ENCODE measurements at places on chromosomes 12 and 14.

- DNase-seq: no peak
Observed at GRCh38 chr12:79250960-79251755, 386.6 kb downstream of the SYT1 start.

GRCh38 chr12:46135750-46136149 lies 133.1 kb downstream of the SLC38A1 start:
- no peak for DNase-seq

DNA sequence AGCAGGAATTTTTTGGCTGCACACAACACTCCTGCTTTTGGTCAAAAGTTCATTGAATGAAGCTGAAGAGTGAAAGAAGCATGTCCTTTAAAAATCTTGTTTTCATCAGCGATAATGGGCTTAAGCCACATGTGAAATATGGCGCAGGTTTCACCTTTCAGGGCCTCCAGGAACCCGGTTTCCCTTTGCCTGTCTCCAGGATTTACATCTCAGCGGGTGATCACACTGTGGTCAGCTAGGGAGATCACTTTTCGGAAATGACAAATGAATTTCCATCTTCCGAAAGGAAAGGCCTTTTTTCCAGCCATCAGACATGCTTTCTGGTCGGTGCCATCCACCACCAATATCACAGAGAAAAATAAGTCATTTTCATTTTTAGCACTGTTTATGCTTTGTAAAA lies 727.1 kb upstream of the TBX3 start:
- DNase-seq: no peak

DNA sequence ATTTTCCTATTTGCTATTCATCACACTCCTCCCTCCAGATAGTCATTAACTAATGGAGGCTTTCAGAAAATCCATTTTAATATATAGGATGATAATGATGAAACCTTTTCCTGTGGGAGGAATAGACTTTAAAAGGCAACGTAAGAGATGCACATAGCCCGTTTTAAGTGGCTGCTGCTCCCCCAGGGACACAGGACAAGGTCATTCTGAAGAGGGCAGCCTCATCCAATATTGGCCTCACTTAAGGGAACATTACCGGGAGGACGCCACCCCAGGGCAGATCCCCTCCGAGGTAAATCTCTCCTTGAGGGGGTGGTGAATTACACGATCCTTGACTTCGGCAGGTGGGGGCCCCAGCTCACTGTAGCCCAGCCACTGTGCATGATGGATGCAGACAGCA lies 131.9 kb downstream of the PIWIL1 start:
- DNase-seq: no peak

GRCh38 chr14:67240978-67241410 lies 241 bp upstream of the PALS1 start:
- peak; percentile 98 for DNase-seq

GRCh38 chr14:36585100-36585499 lies 2.7 kb upstream of the NKX2-8 start:
- DNase-seq: no peak

DNA sequence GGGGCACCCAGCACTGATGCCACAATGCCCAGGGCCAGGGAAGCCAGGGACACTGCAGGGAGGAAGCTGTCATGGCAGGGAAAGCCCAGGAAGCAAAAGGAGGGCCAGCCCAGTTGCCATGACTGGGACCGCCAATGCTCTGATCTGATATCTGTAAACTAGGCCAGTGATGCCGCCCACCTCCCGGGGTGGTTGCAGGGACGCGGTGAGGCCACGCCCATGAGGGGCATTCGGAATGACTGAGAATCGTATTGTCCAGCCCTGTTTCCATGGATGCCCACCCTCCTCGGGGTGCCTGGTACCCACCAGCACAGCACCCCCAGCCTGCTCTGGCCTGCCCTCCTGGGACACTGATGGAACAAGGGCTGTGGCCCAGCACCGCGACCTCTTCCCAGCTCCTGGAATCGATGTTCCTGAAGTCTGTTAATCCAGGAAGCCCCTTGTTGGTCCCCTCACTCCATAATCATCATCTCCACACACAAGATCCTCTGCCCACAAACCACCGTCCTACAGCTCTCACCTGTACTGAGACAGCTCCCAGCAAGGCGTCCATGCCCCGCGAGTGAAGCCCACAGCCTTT lies 48.7 kb downstream of the CHGA start:
- no peak for DNase-seq

GRCh38 chr12:561391-561705 lies 101.6 kb downstream of the B4GALNT3 start:
- no peak for DNase-seq

DNA sequence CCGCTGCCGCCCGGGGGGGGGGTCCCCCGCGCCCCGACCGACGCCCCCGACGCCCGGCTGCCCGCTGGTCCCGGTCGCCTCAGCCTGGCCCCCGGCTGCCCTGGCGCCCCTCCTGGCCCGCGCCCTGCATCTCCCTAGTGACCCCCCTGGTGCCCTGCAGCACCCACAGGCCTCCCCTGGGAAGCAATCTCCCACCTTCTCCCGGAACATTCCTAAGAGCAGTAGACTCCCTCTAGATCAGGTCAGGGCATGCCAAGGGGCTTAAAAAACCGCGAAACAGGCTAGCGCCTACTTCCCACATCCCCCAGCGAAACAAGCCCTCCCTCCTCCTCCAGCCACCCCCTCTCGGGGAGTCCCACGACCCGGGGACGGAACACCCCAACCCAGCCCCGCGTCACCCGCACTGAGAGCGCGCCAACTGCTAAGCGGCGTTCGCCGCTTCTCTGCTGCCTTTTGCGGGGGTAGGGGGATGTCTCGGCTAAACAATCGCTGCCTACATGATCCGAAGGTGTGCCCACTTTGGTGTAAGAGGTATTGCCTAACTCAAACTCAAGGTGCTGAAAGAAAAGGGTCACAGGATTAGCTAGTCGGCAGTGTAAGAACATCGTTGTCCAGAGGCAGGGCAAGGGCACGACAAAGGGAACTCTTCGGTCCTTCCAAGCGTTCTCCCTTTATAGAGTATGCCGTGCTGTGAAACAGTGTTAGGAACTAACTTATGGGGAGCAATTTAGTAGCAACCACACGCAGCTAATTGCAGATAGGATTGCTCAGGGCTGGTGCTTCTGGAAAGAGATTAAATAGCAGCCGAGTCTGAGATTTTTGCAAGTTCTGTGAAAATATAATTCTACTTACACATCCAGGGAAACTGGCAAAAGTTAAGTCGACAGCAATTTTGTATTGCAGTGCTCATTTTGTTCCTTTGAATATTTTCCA lies 619 bp upstream of the NTN4 start:
- peak; percentile 24 for DNase-seq

DNA sequence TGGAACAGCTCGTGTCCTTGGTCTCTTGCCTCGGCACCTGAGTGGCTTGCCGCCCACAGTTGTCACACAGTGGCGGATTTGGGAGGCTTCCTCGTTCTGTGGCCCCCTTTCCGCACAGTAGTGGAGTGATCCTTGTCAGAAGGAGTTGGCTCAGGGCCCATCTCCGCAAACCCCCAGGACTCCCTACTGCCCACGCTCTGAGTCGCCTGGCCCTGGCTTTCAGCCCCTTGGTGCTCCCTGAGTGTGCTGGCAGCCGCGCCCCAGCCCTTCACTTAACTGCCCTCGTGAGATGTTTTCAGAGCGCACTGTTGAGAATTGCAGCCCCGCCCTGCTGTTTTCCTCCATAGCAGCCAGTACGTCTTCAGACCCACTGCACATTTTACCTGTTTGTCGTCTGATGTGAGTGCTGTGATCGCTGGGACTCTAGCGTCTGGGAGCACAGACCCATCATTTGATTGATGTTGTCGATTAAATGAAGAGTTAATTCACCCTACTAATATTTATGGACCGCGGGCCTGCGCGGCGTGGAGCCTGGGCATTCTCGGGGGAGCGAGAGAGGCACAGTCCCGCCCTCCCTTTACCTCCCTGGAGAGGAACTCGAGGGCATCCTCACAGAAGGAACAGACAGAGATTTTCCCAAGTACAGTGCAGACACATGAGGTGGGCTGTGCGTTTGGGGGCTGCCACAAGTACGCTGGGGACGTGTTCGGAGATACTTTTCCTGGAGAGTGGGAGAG lies 91.8 kb downstream of the DDX51 start:
- no peak for DNase-seq

DNA sequence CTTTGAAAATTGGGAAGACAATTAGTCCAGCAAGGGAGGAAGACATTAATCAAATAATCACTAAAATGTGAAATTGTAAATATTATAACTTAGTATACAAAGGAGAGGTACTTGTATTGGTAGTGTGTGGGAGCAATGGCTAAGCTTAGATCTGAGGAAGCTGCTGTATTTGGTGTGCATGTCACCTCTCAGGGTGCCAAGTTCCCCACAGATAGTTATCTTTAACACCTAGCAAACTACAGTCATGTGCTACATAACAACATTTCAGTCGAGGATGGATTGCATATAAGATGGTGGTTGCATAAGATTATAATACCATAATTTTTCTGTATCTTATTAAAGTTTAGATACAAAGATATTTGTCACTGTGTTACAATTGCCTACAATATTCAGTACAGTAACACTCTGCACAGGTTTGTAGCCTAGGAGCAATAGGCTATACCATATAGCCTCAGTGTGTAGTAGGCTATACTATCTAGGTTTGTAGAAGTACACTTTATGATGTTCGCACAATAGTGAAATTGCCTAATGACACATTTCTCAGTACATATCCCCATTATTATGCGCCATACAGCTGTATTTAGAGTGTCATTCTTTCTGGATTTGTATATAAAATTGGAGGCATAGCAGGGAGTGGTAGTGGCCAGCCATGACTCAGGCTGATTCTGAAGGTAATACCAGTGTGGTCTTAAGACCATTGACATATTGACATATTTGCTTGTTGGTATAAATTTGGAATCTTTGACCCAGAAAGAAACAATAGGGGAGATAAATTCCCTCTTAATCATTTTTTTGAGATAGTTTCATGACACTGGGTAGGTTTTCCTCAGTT lies 55.8 kb downstream of the RAD51B start:
- DNase-seq: no peak

- no peak for DNase-seq
Observed at GRCh38 chr12:47887529-47887928, 17.3 kb downstream of the VDR start.

- DNase-seq: peak; percentile 78
Observed at GRCh38 chr14:61653507-61653906, 41.8 kb upstream of the HIF1A start.

- no peak for DNase-seq
Observed at GRCh38 chr12:128318341-128318740, 51.4 kb downstream of the TMEM132C start.

GRCh38 chr14:57930241-57930975 lies 64.5 kb upstream of the SLC35F4 start:
- no peak for DNase-seq

GRCh38 chr12:32533971-32534590 lies 134.7 kb downstream of the FGD4 start:
- DNase-seq: peak; percentile 77

- DNase-seq: no peak
Observed at GRCh38 chr14:77859934-77860570, 60.1 kb downstream of the ADCK1 start.

DNA sequence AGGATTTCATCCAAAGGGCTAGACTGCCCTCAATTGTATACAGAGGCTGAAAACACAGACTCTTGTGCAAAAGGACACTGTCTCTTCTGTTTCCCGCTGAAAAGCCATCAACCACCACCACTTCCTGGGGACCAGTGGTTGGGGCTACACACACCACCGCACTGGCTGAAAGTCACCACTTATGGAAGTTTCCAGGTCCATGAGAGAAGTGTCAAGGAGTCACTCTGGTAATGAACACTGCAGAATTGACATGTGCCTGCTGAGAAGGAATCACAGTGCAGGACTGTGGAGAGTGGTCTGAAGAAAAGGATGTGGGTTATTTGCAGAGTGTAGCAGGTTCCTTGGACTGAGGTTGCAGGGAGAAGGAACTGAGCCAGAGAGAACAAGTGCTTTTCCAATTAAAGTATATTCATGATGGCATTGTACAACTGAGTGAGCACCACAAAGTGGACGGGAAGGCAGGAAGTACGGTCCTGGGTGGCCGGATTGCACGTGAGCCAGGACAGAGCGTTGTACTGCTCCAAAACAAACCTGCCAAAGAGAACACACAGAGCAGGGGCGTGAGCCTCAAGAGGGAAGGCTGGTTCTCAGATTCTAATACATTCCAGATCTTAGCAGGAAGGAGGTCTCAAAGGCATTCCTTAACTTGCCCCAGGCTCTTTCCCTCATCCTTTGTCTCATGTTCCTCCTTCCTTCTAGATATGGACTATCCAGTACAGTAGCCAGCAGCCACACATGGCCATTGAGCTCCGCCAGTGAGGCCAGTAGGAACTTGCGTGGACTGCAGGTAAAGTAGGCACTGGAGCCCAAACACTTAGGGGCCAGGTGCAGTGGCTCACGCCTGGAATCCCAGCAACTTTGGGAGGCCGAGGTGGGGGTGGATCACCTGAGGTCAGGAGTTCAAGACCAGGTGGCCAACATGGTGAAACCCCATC lies 316.4 kb downstream of the MED13L start:
- DNase-seq: no peak

- no peak for DNase-seq
Observed at GRCh38 chr12:112314981-112315380, 67.2 kb downstream of the HECTD4 start.

DNA sequence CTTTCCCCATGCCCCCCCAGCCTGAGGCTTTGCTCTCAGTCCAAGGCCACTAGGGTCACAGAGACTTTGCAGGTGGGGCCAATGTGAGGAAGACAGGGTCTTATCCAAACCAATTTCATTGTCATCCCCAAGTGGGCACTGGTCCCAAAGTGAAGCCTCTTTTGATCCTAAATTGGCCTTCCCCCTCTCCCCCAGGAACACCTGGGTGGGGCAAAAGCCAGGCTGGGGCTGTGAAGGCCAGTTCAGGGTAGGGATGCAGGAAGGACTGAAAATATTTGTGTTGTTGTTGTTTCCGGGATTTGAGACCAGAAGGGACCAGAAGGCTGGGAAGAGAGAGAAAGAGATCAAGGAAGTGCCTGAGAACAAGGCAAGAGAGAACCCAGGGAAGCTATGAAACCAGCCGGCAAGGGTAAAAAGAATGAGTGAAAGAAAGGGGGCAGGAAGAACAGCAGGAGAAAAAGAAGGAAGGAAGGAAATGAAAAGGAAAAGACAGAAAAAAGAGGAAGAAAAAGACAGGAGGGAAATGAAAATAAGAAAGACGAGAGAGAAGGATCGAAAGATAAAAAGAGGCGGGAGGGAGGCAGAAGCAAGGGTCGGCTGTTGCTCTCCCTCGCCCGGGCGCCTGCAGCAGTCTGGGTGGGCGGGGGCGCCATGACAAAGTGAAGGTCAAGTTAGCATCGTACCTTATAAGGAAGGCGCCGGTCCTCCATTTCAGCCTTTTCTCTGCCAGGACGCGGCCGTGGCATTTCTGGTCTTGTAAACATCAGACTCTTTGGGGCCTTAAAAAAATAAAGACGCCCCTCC lies 7.4 kb upstream of the HOXC11 start:
- no peak for DNase-seq
